ENCODE measurements at places on chromosomes 16 and 17.

GRCh38 chr16:87498324-87499188 is 5.7 kb upstream of the ZCCHC14 start:
- no peaks in the 10 kb centered on the region for H3K27me3 ChIP-seq
- DNase-seq = no peak
- no peaks in the 10 kb centered on the region for H3K36me3 ChIP-seq
- H3K4me3 ChIP-seq = no peak overlapping the region
- H3K27ac ChIP-seq = no peak overlapping the region
- H3K4me1 ChIP-seq = peaks cover 8% of the 10 kb centered on the region

DNA sequence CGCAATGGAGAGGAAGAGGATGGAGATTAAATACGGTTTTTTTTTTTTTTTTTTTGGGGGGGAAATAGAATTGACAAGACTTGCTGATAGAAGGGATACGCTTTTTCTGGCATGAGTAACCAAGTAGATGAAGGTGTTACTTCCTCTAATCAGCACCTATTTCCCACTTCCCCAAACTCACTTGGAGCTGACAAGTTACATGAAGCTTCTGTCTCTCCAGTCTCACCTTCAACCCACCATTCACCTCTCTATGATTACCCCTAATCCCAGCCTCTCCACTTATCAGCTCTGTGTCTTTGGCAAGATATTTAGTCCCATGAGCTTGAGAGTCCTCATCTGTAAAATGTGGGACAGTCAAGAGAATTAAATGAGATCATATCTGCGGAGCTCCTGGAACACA is 185.9 kb upstream of the HS3ST3A1 start:
- H3K27me3 ChIP-seq = no peaks in the 10 kb centered on the region
- H3K36me3 ChIP-seq = no peaks in the 10 kb centered on the region
- H3K4me1 ChIP-seq = no peaks in the 10 kb centered on the region
- no peak overlapping the region for H3K4me3 ChIP-seq
- H3K27ac ChIP-seq = no peak overlapping the region

GRCh38 chr17:61384692-61385576 is 14.7 kb upstream of the TBX2 start:
- peaks cover 9% of the 10 kb centered on the region for H3K4me1 ChIP-seq
- no peaks in the 10 kb centered on the region for H3K36me3 ChIP-seq
- no peak overlapping the region for H3K4me3 ChIP-seq
- 0 out of 2 replicates have a peak overlapping the region, but pooled peaks have one; percentile 68 for H3K27ac ChIP-seq

DNA sequence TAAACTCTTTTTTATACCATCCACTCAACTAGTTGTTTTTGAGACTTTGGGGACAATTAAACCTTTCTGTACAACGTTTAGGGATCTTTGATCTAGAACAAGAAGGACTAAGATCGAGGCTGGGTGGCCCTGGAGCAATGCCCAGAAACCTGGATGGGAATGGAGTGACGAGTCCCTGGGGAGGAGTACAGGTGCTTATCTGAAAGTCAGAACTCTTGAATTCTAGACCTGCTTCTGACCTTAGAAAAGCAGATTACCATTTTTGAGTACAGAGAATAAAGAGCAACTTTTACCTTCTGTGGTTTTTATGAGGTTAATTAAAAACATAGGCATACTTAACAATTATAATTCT is 17.8 kb downstream of the UBE2Z start:
- no peaks in the 10 kb centered on the region for H3K27me3 ChIP-seq
- no peaks in the 10 kb centered on the region for H3K4me1 ChIP-seq
- H3K27ac ChIP-seq = no peak overlapping the region

- H3K36me3 ChIP-seq = peaks cover 10% of the 10 kb centered on the region
- H3K27me3 ChIP-seq = no peaks in the 10 kb centered on the region
- no peak overlapping the region for H3K27ac ChIP-seq
- H3K4me1 ChIP-seq = peaks cover 3% of the 10 kb centered on the region
Measured at GRCh38 chr17:31533546-31534155, 142.2 kb downstream of the RAB11FIP4 start.

GRCh38 chr16:70685938-70686375 is at the start of gene MTSS2:
MTSS2 (minus strand) TSS chr16:70686053; CDS start chr16:70685791, 262 bp downstream.
- H3K4me1 ChIP-seq = peaks cover 26% of the 10 kb centered on the region
- H3K4me3 ChIP-seq = peak within 1 kb of the TSS; percentile 65
- DNase-seq = peak; percentile 82

GRCh38 chr17:51071556-51071955 is 49.1 kb downstream of the SPAG9 start:
- H3K36me3 ChIP-seq = no peaks in the 10 kb centered on the region
- no peaks in the 10 kb centered on the region for H3K4me1 ChIP-seq
- no peak overlapping the region for H3K4me3 ChIP-seq
- no peak for DNase-seq
- no peak overlapping the region for H3K27ac ChIP-seq

- DNase-seq = peak; percentile 46
- peaks cover 13% of the 10 kb centered on the region for H3K36me3 ChIP-seq
- H3K4me3 ChIP-seq = no peak overlapping the region
- H3K27me3 ChIP-seq = peaks cover 57% of the 10 kb centered on the region
- H3K4me1 ChIP-seq = peaks cover 25% of the 10 kb centered on the region
Measured at GRCh38 chr16:4136229-4136813, 20.1 kb upstream of the ADCY9 start.

- H3K36me3 ChIP-seq = no peaks in the 10 kb centered on the region
- DNase-seq = peak; percentile 92
- H3K27me3 ChIP-seq = peaks cover 23% of the 10 kb centered on the region
- H3K27ac ChIP-seq = no peak overlapping the region
- 0 out of 2 replicates have a peak, but pooled peaks cover 2% of the 10 kb centered on the region for H3K4me1 ChIP-seq
Measured at GRCh38 chr17:8016632-8017424, 14.4 kb downstream of the GUCY2D start.

GRCh38 chr17:82458885-82459424 is 414 bp downstream of the NARF start:
- H3K4me3 ChIP-seq = peak overlapping the region; percentile 94
- DNase-seq = peak; percentile 38
- peak overlapping the region; percentile 91 for H3K27ac ChIP-seq
- H3K27me3 ChIP-seq = no peaks in the 10 kb centered on the region

- H3K27ac ChIP-seq = peak overlapping the region; percentile 99
- H3K27me3 ChIP-seq = no peaks in the 10 kb centered on the region
- peaks cover 40% of the 10 kb centered on the region for H3K4me1 ChIP-seq
- peaks cover 21% of the 10 kb centered on the region for H3K36me3 ChIP-seq
- peak overlapping the region; percentile 93 for H3K4me3 ChIP-seq
- DNase-seq = no peak
Measured at GRCh38 chr17:18182978-18183333, 672 bp upstream of the ALKBH5 start.

GRCh38 chr17:42920922-42921321 is 20.3 kb downstream of the G6PC1 start:
- no peaks in the 10 kb centered on the region for H3K36me3 ChIP-seq
- H3K27me3 ChIP-seq = no peaks in the 10 kb centered on the region
- H3K4me3 ChIP-seq = no peak overlapping the region

- H3K4me3 ChIP-seq = no peak overlapping the region
- no peak overlapping the region for H3K27ac ChIP-seq
Measured at GRCh38 chr16:65125871-65126270, 4.0 kb upstream of the CDH11 start.

- H3K27me3 ChIP-seq = peaks cover 85% of the 10 kb centered on the region
- peak within 1 kb of the TSS; percentile 85 for H3K4me3 ChIP-seq
- H3K36me3 ChIP-seq = no peaks in the 10 kb centered on the region
- H3K4me1 ChIP-seq = peaks cover 34% of the 10 kb centered on the region
- peak; percentile 70 for DNase-seq
Measured at GRCh38 chr16:65121870-65122723, at the start of gene CDH11. CDH11 (minus strand) TSS chr16:65122063; CDS start chr16:65004869, 117,194 bp downstream.

- no peak overlapping the region for H3K27ac ChIP-seq
- H3K4me1 ChIP-seq = no peaks in the 10 kb centered on the region
- peaks cover 5% of the 10 kb centered on the region for H3K36me3 ChIP-seq
- H3K4me3 ChIP-seq = no peak overlapping the region
- no peak for DNase-seq
Measured at GRCh38 chr16:48507391-48507790, 102.6 kb downstream of the N4BP1 start.

All from WTC11 (cell line).